Muscle of leg (tissue), 16 donors: ENCODE measurements at places on chromosomes 16 and 17. TPM values are rescaled to one million over a fixed set of nuclear protein-coding genes. Genes with fewer than 3 reads are reported as not detected.
A peak's percentile ranks its signal among the peaks of the same experiment; 100 is the strongest.

Gene PRRT2
- total RNA-seq = 8.3 TPM

- H3K27me3 ChIP-seq = peaks cover 62% of the 10 kb centered on the region
- DNase-seq = peak; percentile 19
- H3K4me3 ChIP-seq = no peak overlapping the region
- H3K4me1 ChIP-seq = no peaks in the 10 kb centered on the region
Measured at GRCh38 chr16:86222965-86223551, 287.3 kb upstream of the FOXF1 start.

Gene NECAB2
- 0.22 TPM for total RNA-seq

- DNase-seq = peak; percentile 86
- peaks cover 91% of the 10 kb centered on the region for H3K4me1 ChIP-seq
- peak overlapping the region; percentile 98 for H3K27ac ChIP-seq
- H3K27me3 ChIP-seq = no peaks in the 10 kb centered on the region
- H3K36me3 ChIP-seq = peaks cover 13% of the 10 kb centered on the region
Measured at GRCh38 chr16:70688246-70688742, 2.4 kb upstream of the MTSS2 start.

DNA sequence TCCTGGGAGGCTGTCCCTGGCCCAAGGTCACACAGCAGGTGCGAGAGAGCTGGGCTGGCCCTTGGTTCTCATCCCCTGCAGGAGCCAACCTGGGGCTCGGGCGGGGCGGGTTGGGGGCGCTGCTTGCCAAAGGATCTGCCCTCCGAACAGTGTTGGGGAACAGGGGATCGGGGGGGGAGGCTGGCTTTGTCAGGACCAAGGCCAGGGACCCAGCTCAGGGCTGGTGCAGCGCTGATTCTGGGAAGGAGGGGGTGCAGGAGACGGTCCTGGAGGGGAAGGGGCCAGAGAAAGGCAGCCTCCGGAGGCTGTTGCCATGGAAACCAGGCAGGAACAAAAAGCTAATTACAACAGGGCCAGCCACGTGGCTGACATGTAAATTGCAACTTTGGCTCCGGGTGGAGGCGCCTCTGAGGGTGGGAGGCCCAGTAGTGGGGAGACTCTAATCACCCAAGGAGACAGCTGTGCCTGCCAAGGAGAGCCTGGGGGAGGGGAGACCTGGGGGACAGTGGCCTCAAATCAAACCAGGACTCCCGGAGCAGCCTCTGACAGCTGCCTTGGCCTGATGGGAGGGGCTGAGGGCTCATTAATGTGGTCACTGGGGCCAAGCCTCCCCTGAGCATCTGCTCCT is 1.3 kb downstream of the TUBB3 start:
- peaks cover 65% of the 10 kb centered on the region for H3K27me3 ChIP-seq
- DNase-seq = peak; percentile 63
- H3K27ac ChIP-seq = no peak overlapping the region
- H3K4me1 ChIP-seq = peaks cover 41% of the 10 kb centered on the region
- peak overlapping the region; percentile 10 for H3K4me3 ChIP-seq

DNA sequence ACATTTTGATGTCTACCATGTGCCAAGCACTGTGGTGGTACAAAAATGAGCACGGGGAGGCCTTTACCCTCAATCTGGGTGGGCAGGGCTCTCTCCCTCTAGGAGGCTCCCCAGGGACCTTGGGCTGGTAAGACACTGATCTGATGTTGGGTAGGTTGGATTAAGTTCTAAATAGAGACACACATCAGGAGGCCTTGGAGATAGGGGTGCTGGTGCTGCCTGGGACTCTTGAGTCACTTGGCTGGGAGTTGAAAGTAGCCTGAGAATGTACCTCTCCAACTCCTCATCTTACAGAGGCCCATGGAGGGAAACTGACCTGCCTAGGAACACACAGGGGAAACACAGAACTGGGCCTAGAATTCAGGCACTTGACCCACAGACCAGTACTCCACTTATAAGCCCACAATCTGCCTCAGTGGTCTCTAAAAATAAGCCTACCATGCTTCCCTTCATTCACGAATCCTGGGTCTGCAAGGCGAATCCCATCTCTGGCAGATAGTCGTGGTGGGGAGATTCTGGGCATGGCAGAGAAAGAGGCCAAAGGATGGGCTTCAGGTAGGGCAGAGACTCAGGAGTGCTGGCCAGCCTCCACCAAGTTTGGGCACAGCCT is 1.8 kb upstream of the NEUROD2 start:
- peaks cover 91% of the 10 kb centered on the region for H3K27me3 ChIP-seq
- no peak overlapping the region for H3K4me3 ChIP-seq
- DNase-seq = no peak

GRCh38 chr17:32016231-32016630 is 9.0 kb downstream of the LRRC37B start:
- H3K4me3 ChIP-seq = no peak overlapping the region
- DNase-seq = no peak
- H3K27me3 ChIP-seq = no peaks in the 10 kb centered on the region
- H3K36me3 ChIP-seq = peaks cover 10% of the 10 kb centered on the region

Gene TBC1D3C
- total RNA-seq = not detected

Gene SOX8
- 31.1 TPM for total RNA-seq

DNA sequence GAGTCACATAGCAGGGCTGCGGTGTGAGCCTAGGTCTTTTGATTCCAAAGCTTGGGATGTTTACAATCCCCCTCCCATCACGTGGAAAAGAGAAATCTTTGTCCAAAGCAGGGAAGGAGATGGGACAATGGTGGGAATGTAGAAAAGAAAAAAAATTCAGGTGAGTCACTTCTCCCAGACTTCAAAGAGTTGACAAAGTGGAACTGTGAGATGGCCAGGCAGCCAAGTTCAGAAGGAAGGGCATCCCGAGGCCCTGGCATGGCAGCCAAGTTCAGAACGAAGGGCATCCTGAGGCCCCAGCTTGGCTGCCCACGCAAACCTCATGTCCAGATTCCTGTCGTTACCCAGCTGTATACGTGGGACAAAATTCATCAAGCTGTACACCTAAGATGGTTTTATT is 47.5 kb downstream of the FOXL1 start:
- H3K36me3 ChIP-seq = no peaks in the 10 kb centered on the region
- H3K4me3 ChIP-seq = no peak overlapping the region
- no peak overlapping the region for H3K27ac ChIP-seq
- H3K27me3 ChIP-seq = peaks cover 19% of the 10 kb centered on the region

Gene SULT1A4
- total RNA-seq = 7.4 TPM

GRCh38 chr16:22397931-22398330 is 23.5 kb upstream of the CDR2 start:
- H3K36me3 ChIP-seq = no peaks in the 10 kb centered on the region
- H3K4me1 ChIP-seq = no peaks in the 10 kb centered on the region
- no peak for DNase-seq
- no peak overlapping the region for H3K4me3 ChIP-seq

DNA sequence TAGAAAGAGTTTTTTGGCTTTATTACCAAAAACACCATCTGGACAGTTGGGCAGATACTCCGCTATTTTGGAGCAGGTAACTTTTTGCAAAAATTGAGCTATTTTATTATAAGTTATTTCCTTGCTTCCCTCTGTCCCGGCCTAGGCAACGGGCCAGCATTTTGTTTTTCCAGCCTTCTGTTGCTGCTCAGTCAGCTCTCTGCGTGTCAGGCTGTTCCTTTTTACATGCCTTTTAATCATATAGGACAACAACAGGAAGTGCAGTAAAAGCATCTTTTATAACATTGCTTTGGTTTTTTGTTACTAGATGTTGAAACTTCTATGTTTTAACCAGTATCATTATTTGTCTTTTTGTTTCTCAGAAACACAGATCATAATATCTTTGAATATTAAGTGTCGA is 30.4 kb downstream of the PPM1D start:
- no peaks in the 10 kb centered on the region for H3K27me3 ChIP-seq
- H3K4me3 ChIP-seq = no peak overlapping the region
- peak; percentile 72 for DNase-seq
- H3K27ac ChIP-seq = no peak overlapping the region

- DNase-seq = peak; percentile 98
- peak within 1 kb of the TSS; percentile 89 for H3K4me3 ChIP-seq
Measured at GRCh38 chr17:81666342-81667191, at the start of the genes CCDC137 and OXLD1. Gene CCDC137 (plus strand): TSS chr17:81666737. CDS start chr17:81666767, 30 bp downstream. Gene OXLD1 (minus strand): TSS chr17:81666605. CDS start chr17:81666577, 28 bp downstream.
